ENCODE measurements at places on chromosomes 12 and 14. TPM values are rescaled to one million over a fixed set of nuclear protein-coding genes. Genes with fewer than 3 reads are reported as not detected.

DNA sequence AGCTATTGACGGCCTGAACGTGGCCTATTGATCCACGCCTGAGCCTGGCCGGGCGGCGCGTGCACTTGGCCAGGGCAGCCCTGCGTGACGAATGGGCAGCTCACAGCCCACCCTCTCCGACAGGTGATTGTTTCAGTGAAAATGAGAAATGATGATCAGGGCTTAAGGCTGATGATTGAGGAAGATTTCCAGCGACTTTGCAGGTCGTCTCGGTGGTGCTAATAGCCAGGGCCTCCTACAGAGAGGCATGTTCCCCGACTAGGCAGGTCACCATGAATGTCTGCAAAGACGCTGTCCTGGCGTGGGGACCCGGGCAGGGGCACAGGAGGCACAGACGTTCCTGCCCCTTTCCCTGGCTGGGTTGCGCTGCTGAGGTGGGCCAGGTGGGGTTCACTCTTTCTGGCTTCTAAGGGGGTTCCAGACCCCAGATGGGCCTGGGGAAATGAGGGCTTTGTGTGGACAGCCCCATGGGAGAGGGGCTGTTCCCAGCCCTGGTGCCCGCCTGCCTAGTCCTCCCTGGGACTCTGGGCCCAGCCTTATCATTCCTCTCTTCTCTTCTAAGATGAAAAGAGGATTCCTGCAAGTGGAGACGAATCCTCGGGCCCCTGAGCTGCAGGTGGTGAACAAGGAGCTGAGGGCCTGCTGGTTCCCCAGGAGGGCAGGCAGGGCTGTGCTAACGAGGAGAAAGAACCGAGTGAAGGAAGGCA lies 157.4 kb downstream of the KIF26A start:
- H3K27ac ChIP-seq = no peak overlapping the region
- no peaks in the 10 kb centered on the region for H3K27me3 ChIP-seq
- no peak overlapping the region for H3K4me3 ChIP-seq
- no peaks in the 10 kb centered on the region for H3K4me1 ChIP-seq
- 0 out of 2 replicates have a peak, but pooled peaks cover 4% of the 10 kb centered on the region for H3K36me3 ChIP-seq
- no peak for DNase-seq

- no peaks in the 10 kb centered on the region for H3K36me3 ChIP-seq
- no peaks in the 10 kb centered on the region for H3K27me3 ChIP-seq
- H3K4me1 ChIP-seq = no peaks in the 10 kb centered on the region
- H3K27ac ChIP-seq = no peak overlapping the region
- DNase-seq = no peak
Observed at GRCh38 chr12:108299516-108299915, 39.6 kb downstream of the CMKLR1 start.

DNA sequence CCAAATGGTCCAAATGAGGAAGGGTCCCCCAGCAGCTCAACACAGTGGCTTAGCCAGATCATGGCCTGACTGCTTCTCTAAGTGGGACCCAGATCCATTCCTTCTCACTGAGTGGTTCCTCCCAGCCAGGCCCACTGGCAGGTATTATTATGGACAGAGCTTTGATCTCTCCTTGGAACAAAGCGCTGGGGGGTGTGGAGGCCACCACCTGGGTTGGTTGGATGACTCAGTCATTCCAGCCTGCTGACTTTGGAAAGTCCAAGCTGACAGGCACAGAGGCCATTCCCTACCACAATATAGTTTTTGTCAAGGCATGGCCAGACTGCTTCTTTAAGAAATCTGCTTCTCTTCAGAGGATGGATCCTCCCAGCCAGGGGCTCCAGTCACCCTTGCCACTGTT lies 341.1 kb downstream of the BTG1 start:
- H3K4me3 ChIP-seq = no peak overlapping the region
- no peaks in the 10 kb centered on the region for H3K27me3 ChIP-seq
- H3K36me3 ChIP-seq = no peaks in the 10 kb centered on the region
- no peak for DNase-seq
- H3K27ac ChIP-seq = no peak overlapping the region
- no peaks in the 10 kb centered on the region for H3K4me1 ChIP-seq

GRCh38 chr14:100754020-100754419 lies 27.3 kb downstream of the DLK1 start:
- H3K36me3 ChIP-seq = peaks cover 18% of the 10 kb centered on the region
- H3K4me3 ChIP-seq = no peak overlapping the region
- no peak for DNase-seq
- no peak overlapping the region for H3K27ac ChIP-seq

DNA sequence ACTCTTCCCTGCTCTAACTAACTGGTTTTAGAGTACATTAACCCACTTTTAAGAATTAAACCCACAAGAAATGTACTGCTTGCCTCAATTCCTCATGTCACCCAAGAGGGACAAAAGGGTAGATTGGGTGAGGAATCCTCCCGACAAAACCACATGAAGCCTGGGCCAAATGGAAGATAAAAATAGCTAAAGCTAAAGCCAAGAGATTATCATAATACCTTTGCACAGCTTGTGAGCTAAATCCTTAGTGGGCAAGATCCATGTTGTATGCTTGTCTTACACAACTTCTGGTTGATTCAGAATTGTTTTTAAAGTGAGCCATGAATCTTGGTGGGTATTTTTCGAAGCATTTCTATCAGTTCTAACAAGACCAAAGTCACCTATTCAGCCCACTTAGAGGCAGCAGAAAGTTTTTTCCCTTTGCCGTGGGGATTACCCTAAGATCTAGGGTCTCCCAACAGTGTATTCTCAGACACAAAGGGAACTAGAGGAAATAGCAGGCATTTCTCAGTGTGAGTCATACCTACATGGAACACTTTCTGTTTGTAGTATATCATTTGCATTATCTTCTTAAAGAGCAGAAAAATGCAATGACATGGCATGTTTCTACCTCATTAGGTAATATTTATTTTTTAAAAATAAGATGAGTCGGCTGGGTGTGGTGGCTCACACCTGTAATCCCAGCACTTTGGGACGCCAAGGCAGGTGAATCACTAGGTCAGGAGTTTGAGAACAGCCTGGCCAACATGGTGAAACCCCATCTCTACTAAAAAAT lies 616.6 kb downstream of the KCNH5 start:
- no peaks in the 10 kb centered on the region for H3K27me3 ChIP-seq
- no peak overlapping the region for H3K27ac ChIP-seq
- H3K4me3 ChIP-seq = no peak overlapping the region
- no peak for DNase-seq
- no peaks in the 10 kb centered on the region for H3K4me1 ChIP-seq

DNA sequence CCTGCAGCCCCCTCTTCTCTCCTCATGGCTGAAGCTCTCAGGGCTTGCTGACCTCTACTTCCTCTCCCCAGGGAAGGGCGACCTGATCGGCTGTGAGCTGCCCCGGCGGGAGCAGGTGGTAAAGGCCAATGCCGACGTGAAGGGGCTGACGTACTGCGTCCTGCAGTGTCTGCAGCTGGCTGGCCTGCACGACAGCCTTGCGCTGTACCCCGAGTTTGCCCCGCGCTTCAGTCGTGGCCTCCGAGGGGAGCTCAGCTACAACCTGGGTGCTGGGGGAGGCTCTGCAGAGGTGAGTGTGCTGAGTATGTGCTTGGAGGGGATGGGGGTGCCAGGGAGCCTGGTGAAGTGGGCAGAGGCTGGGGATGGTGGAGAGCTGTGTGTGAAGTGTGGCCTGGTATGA lies 13.7 kb downstream of the MCRS1 start:
- H3K27ac ChIP-seq = no peak overlapping the region
- H3K36me3 ChIP-seq = peaks cover 18% of the 10 kb centered on the region
- no peaks in the 10 kb centered on the region for H3K4me1 ChIP-seq

DNA sequence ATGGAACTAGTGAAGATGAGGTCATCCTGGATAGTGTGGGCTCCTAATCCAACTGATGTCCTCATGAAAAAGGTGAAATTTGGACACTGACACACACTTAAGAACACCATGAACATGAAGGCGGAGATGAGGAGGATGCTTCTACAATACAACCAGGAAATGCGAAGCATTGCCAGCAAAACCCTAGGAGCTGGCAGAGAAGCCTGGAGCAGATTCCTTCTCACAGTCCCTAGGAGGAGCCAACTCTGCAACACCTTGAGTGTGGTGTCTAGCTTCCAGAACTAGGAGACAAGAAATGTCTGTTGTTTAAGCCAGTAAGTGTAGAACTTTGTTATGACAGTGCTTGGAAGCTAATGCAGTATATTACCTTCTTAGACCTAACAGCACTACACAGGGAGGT lies 191.9 kb upstream of the PWP1 start:
- no peak for DNase-seq

DNA sequence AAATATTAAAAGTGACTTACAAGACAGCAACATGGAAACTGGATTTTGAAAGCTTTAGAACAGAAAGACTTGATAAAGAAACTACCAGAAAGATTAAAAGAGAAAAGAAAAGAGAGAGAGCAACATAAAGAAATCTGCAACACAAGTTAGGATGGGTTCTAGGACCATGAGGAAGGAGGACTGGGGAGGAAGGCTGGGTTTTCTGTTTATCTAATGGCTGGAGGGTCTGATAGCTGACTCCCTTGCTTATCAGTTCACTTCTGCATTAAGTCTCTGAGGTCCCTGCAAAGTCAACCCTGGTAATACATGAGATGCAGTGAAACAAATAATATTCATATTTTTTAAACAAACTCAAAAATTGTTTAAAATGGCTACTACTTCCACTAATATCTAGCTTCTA lies 90.1 kb downstream of the RPAP3 start:
- no peaks in the 10 kb centered on the region for H3K27me3 ChIP-seq
- no peaks in the 10 kb centered on the region for H3K4me1 ChIP-seq
- H3K27ac ChIP-seq = no peak overlapping the region
- no peak overlapping the region for H3K4me3 ChIP-seq
- DNase-seq = no peak
- H3K36me3 ChIP-seq = peaks cover 52% of the 10 kb centered on the region

DNA sequence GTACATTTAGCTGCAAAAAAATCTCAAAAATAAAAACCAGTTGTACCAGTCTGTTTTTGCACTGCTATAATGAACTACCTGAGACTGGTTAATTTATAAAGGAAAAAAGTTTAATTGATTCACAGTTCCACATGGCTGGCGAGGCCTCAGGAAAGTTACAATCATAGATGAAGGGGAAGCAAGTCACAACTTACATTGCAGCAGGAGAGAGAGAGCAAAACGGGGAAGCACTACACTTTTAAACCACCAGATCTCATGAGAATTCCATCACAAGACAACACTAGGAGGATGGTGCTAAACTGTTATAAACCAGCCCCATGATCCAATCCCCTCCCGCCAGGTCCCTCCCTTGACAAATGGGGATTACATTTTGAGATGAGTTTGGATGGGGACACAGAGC lies 186.0 kb downstream of the TMTC3 start:
- H3K27ac ChIP-seq = no peak overlapping the region
- peaks cover 14% of the 10 kb centered on the region for H3K36me3 ChIP-seq
- DNase-seq = no peak
- H3K4me1 ChIP-seq = peaks cover 62% of the 10 kb centered on the region
- H3K27me3 ChIP-seq = no peaks in the 10 kb centered on the region

GRCh38 chr12:89597770-89598169 lies 71.9 kb upstream of the POC1B start:
- no peak overlapping the region for H3K4me3 ChIP-seq
- H3K4me1 ChIP-seq = peaks cover 9% of the 10 kb centered on the region
- no peak overlapping the region for H3K27ac ChIP-seq

DNA sequence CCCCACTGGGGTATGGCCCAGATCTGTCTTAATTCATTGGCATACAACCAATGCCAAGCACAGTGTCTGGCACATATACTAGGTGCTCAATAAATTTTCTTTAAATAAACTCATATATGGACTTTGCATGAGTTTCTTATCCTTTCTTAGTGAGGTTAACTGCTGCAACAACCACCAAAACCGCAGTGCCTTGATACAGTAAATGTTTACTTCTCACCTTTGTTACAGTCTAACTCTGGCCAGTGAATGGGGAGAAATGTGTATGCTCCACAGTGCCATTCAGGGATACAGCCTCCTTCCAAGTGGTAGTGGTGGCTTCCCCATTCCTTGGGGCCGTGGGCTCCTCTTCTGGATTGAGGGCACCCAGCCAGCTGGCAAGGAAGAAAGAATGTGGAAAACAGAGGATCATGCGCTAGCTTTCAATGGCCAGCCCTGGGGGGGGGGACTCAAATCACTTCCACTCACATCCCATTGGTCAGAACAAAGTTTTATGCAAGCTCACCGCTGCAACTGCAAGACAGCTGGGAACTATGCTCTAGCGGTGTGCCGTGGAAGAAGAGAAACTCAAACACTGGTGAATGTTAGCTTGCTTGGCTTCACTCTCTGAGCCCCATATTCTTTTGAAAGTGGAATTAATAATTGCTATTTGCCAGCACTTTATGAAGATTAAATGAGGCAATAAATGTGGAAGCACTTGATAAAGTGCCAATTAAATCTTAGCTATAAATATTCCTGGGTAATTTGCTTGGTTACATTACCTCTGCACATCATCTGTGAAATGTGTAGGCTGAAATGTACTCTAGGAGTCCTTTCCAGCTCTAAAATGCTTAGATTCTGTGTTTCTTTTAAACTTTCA lies 51.0 kb upstream of the SOCS2 start:
- no peak overlapping the region for H3K27ac ChIP-seq
- H3K4me1 ChIP-seq = peaks cover 22% of the 10 kb centered on the region
- no peak for DNase-seq
- no peak overlapping the region for H3K4me3 ChIP-seq

DNA sequence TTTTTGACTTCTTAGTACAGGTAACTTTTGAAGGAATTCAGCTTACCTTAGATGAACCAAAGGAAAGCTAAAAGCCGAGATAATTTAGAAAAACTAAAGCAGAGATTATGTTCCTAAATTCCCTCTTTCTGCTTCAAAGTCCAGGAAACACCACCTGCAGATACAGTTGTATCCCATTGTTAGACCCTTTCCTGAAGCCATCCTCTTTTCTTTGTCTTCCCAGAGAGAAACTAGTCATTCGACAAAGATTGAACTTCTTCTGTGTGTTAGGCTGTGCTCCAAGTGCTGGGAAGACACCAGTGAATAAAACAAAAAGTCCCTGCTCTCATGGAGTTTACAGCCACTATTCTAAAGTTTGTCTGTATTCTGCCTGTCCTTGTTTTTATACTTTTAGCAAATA lies 29.3 kb downstream of the PPM1A start:
- H3K4me1 ChIP-seq = peaks cover 22% of the 10 kb centered on the region
- H3K4me3 ChIP-seq = no peak overlapping the region
- peaks cover 10% of the 10 kb centered on the region for H3K36me3 ChIP-seq
- no peaks in the 10 kb centered on the region for H3K27me3 ChIP-seq

- DNase-seq = no peak
- H3K4me1 ChIP-seq = no peaks in the 10 kb centered on the region
- no peaks in the 10 kb centered on the region for H3K36me3 ChIP-seq
- no peak overlapping the region for H3K4me3 ChIP-seq
- H3K27ac ChIP-seq = no peak overlapping the region
- H3K27me3 ChIP-seq = peaks cover 31% of the 10 kb centered on the region
Observed at GRCh38 chr14:21317398-21317797, 37.5 kb downstream of the RPGRIP1 start.

DNA sequence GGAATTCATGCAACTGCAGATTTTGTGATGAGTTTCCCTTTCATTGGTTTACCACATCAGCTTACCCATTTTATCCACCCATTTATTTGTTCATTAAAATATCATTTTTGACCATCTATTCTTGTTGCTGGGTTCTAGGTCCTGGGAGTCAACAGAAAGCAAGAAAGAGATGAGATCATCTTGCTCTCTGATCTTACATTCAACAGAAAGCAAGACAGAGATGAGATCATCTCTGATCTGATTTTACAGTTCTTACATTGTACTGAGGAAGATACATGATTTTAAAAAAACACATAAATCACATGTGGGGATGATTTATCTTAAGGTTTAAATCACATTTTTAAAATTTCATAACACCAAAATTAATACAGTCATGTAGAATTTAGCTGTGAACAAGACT lies 2.3 kb downstream of the TAS2R46 start:
- H3K27me3 ChIP-seq = no peaks in the 10 kb centered on the region
- H3K4me3 ChIP-seq = no peak overlapping the region
- H3K36me3 ChIP-seq = peaks cover 4% of the 10 kb centered on the region
- H3K4me1 ChIP-seq = no peaks in the 10 kb centered on the region

The FOXN4 gene
- total RNA-seq = not detected

The NFE2 gene
- total RNA-seq = 0.42 TPM

The SMIM41 gene
- not detected for total RNA-seq

The ACVRL1 gene
- 12.2 TPM for total RNA-seq

The PSMA3 gene
- 161 TPM for total RNA-seq

The DBX2 gene
- total RNA-seq = not detected

The BBOF1 gene
- total RNA-seq = 1.6 TPM

Measured in HFFc6 (cell line).